Activated CD8-positive, alpha-beta T cell treated with anti-CD3 and anti-CD28 coated beads for 36 hours (primary cell): ENCODE measurements at places on chromosomes 1 and 21.
A peak's percentile ranks its signal among the peaks of the same experiment; 100 is the strongest.

DNA sequence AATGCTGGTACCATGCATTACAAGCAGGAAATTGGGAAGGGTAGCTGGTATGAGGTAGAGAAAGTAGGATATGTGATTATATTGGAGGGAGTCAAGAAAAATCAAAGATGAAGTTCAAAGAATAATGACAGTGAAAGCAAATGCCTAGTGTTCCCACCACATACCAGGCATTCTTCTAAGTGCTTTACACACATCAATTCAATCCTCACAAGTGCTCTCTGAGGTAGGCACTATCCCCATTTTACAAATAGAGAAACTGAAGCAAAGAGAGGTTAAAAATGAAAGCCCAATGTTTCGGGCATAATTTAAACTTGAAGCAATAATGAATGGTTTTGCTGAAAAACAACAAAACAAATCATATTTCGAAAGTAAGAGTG, 40.1 kb upstream of the MCOLN3 start:
- no peak for DNase-seq

GRCh38 chr1:92850019-92850418, 18.2 kb downstream of the RPL5 start:
- no peak for DNase-seq

DNA sequence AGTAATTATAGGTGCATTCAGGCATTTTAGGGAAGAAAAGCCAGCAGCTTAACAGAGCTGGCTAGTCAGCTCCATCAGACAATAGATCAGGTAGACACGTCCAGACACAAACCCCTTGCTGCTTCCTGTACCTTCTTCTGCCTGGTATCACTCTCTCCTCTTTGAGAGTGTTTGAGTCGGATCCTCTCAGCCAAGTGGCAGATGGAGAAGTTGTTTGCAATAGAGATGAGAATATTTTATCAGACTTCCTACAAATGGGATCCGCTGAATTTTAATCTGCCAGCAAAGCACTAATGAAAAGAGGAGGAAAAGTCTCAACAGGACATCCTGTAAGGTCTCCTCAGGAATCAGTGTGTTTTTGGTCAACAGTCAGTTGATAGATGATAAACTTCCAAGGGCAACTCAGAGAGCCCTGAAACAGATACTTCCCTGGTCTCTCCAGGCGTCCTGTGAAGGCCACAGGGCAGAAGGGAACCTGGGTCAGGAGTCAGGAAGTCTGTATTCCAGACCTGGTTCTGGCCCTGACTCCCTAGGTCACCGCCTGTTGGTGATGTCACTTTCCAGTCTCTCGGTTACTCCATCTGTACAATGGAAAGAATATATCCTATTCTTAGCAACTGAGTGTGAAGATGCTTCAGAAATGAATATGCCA, 62.1 kb upstream of the PROX1 start:
- no peak for DNase-seq

DNA sequence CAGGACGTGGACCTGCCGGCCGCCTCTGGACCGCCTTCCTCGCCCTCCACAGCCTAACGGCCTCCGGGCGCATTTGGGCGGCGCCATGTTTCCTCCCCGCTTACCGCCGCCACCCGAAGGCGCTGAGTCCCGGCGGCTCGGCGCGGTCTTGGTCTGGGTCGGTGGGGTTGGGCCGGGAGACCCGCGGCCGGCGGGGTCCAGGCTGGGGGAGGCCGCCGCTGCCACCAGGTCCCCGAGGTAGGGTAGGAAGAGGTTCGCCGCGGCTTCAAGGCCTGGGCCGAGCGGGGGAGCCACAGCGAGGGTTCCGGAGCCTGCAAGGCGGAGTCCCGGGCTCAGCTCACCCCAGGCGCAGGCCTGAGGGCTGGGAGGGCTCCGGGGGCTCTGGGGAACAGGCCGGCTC, 5.5 kb downstream of the OR2C3 start:
- DNase-seq = no peak

DNA sequence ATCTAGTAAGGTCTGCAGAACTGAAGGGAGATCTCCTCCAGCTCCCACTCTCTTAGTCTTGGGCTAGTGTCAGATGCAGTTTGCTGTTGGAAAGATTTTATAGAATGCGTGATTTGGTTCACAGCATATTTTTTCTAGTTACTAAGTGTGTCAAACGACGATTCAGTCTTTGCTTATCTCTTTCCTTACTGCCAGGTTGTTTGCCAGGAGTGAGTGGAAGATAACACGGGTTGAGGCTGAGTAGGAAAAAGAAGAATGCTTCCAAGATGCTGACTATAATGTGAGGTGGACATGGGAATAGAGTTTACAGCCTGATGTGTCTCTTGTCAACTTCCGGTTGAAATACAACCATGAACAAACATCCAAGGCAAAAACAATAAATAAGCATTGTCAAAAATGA, 141.4 kb downstream of the GDAP2 start:
- DNase-seq = no peak

DNA sequence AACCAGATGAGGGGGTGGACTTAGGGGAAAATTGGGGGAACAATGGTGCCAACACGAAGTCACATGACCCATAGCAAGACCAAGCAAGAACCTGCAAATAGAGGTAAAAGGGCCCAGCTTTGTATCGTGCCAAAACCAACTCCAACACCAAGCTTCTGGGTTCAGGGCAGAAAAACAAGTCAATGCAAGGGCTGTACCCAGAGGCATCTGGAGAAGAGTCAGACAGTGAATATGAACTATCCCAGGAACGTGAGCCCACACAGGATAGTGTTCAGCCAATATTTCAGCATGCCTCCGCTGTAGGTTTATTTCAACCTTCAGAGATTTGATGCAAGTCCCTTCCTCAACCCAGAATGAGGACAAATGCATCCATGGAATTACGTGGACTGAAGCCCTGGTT, 15.0 kb upstream of the ZMYM6 start:
- no peak for DNase-seq

DNA sequence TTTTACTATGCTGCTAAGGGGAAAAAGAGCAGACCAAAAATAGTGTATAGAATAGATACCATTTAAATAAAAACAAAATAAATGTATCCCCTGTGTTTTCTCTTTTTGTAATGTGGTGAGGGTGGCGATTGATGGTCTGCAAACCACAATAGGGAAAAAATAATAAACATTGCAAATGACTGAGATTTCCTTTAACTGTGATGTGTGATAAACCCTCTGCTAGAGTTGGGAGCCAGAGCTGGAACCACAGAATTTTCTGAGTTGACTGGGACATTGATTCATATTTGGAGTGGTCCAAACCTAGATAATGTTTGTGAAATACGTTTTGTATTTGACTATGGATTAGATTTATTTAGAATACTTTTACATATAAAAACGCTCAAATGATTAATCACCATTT, 70.6 kb upstream of the PTGFR start:
- no peak for DNase-seq

DNA sequence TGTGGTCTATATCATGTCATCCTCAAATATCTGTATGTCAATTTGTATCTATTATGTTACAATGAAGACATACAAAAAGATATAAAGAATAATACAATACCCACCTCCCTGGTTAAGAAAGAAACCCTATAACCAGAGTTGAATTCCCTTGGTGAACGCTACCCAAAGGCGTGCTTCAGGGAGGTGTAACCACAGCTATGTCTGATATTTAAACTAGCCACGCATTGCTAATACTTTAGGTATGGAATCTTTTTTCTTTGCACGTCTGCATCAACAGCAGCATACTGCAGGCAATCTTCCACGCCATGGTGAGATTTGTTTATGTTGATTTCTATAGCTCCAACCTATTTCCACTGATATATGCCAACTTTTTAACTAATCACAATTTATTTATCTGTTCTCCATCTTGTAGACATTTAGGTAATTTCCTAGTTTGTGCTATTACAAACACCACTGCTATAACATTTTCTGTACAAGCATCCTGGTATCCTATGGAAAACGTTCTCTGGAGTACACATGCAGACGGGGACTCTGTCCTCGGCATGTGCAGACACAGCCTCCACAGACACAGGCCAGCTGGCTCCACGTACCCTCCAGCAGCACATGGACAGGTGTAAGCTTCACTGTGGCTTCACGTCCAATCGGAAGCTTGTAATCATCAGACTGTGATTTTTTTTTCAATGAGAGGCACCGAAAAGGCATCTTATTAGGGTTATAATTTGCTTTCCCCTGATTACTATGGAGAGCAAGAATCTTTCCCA, 58.5 kb downstream of the HSF2BP start:
- DNase-seq = no peak

DNA sequence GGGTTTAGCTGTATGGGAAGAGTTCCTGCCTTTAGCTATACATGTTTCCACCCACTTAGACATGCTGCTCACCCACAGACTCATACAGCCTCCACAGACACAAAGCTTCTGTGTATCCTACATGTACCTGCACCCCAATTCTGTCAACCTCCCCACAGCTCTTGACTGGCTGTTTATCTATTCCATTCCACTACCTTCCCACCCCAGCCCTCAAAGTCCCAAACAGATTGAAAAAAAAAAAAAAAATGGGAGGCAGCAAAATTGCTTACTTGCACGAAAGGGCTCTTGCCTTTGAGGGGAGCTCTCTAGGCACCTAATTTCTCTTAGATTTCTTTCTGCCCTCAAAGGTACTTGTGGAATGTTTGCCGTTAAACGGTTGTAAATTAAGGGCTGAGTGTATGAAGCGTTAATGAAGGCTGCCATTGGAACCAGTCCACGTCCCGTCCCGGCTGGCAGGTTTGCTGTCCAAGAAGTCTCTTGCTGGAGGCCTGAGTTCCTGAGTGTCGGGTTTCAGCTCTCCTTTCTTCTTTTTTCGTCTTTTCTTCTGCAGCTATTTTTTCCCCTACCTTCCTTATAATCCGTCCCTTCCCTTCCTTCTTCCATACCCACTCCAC, 43.6 kb downstream of the PBX1 start:
- DNase-seq = no peak

GRCh38 chr1:43509007-43509739, 21.5 kb upstream of the PTPRF start:
- DNase-seq = no peak

- DNase-seq = peak; percentile 5
These were observed at the start of gene ESRRG for GRCh38 chr1:216723274-216723780. TSS of gene ESRRG (minus strand) at chr1:216723429. CDS start at chr1:216723299, 130 bp downstream.

DNA sequence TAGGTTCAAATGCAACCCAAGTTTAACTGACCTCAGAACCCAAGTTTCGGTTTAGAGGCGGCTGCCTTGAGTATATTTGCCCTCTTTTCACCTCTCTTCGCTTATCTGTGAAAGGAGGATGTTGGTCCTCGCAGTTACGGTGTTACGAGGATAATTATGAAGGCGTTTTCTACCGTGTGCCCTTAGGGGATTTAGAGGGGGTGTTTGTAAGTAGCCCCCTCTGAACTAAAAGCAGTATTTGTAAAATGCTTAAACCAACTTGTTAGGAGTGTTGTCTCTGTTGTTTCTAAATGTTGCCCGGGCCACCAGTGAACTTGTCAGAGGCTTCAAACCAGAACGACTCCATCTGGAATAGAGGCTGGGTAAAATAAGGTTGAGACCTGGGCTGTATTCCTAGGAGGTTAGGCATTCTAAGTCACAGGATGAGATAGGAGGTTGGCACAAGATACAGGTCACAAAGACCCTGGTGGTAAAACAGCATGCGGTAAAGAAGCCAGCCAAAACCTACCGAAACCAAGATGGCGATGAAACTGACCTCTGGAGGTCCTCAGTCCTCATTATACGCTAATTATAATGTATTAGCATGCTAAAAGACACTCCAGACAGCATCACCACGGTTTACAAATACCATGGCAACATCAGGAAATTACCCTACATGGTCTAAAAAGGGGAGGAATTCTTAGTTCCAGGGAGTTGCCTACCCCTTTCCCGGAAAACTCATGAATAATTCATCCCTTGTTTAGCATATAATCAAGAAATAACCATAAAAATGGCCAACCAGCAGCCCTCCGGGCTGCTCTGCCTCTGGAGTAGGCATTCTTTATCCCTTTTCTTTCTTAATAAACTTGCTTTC, 1.0 kb upstream of the PSRC1 start:
- no peak for DNase-seq

DNA sequence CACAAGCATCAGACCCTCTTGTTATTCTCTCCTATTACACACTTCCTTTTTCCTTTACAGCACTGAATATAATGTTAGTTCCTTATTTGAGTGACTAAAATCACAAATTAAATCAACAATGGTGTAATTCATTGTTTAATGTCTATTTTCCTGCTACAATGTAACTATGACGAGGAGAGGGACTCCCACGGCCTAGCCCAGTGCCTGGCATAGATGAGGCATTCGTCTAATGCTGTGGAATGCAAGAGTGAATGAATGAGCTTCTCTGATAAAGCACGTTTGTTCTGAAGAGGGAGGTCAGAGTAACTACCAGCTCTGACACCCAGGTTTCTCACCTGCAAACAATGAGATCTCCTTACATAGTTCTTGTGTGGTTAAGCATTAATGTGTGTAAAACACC, 479.4 kb downstream of the OMA1 start:
- no peak for DNase-seq

DNA sequence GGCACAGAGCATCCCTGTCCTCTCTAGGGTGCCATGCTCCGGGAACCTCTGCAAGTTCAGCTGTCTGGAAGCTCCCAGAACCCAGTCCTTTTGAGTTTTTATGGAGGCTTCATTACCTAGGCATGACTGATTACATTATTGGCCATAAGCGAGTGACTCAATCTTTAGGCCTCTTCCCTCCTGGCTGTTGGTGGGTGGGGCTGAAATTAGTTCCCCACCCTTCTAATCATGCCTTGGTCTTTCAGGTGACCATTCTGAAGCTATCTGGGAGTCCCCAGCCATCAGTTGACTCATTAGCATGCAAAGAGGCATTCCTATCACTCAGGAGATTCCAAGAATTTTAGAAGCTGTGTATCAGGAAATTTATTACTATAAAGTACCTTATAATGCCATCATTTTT, 46.6 kb downstream of the WLS start:
- DNase-seq = no peak

- DNase-seq = no peak
These were observed 85.4 kb upstream of the LRRC8D start for GRCh38 chr1:89735479-89735878.

DNA sequence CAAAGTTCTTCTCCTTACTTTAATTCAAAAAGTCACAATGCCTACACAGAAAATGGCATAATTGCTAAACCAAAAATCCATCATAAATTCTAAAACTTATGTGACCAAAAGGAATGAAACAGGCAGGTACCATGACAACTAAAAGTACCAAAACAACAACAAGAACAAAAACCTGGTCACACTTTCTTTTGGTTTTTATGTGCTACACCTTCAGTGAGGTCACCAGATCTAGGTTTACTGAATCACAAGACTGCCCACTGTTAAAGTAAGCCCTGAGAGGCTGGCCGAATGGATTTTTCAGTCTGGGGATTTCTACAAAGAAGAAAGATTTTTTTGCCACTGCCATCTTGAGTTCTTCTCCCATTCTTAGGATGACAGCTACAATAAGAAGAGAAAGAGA, 583.0 kb upstream of the PKN2 start:
- no peak for DNase-seq

- no peak for DNase-seq
These were observed 4.3 kb downstream of the CR1 start for GRCh38 chr1:207500306-207500705.
